Effector memory CD4-positive, alpha-beta T cell (primary cell): ENCODE measurements at places on chromosomes 2 and 18.

- no peaks in the 10 kb centered on the region for H3K36me3 ChIP-seq
- no peak overlapping the region for H3K27ac ChIP-seq
- DNase-seq, result no peak
- H3K27me3 ChIP-seq, result no peaks in the 10 kb centered on the region
- no peak overlapping the region for H3K4me3 ChIP-seq
Measured at GRCh38 chr2:230231251-230231650, 5.7 kb downstream of the SP140 start.

- H3K27ac ChIP-seq, result no peak overlapping the region
- H3K4me1 ChIP-seq, result no peaks in the 10 kb centered on the region
- H3K36me3 ChIP-seq, result no peaks in the 10 kb centered on the region
- H3K27me3 ChIP-seq, result no peaks in the 10 kb centered on the region
- no peak for DNase-seq
- no peak overlapping the region for H3K4me3 ChIP-seq
Measured at GRCh38 chr2:237524631-237525030, 37.6 kb downstream of the MLPH start.

DNA sequence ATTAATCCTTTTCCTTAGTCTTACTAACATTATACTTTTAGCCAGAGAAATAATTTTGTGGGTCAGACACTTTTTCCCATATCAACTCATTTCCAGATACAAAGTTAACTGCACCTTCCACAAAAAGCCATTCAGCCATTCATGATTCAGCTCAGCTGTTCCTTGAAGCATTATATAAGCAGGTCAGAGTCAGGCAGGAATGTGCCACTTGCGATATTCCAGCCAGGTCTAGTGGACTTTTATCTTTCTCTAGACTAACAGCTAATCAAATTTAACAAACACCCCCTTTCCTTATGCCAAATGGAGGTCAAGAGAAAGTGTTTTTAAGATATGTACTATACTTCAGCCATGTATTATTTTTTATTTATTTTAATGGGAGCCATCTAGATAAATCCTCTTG, 75.6 kb upstream of the EPB41L3 start:
- no peaks in the 10 kb centered on the region for H3K4me1 ChIP-seq
- H3K27ac ChIP-seq, result no peak overlapping the region
- H3K36me3 ChIP-seq, result no peaks in the 10 kb centered on the region
- no peak overlapping the region for H3K4me3 ChIP-seq
- no peaks in the 10 kb centered on the region for H3K27me3 ChIP-seq

GRCh38 chr2:10433947-10434885, 13.9 kb downstream of the ODC1 start:
- peaks cover 13% of the 10 kb centered on the region for H3K4me1 ChIP-seq
- no peaks in the 10 kb centered on the region for H3K27me3 ChIP-seq
- no peak overlapping the region for H3K27ac ChIP-seq
- H3K4me3 ChIP-seq, result no peak overlapping the region
- no peak for DNase-seq

DNA sequence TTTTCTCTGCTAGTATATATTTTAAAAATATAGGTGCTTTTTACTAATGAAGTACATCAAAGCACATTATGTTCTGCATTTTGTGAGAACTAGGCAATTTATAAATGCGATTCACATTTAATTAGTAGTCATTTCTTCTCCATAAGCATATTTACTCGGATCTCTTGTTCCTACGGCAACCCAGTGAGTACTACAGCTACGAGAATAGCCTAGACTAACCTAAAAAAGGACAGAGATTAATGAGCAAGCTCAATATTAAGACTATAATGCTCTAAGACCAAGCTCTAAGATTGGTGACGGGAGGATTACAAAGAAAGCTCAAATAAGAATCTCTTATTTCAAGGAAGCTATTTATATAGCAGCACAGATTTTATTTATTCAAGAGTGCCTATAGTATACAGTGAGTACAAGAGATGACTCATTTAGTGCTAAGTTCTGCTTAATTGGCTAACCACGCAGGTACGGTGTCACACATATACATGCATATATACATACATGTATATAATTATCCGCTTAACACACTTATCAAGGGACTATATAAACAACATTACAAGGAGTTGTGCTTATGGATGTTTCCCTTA, 364.7 kb downstream of the GPD2 start:
- no peak overlapping the region for H3K27ac ChIP-seq
- no peaks in the 10 kb centered on the region for H3K4me1 ChIP-seq
- no peaks in the 10 kb centered on the region for H3K36me3 ChIP-seq

GRCh38 chr2:155372969-155373368, 674.5 kb downstream of the KCNJ3 start:
- no peak for DNase-seq
- no peaks in the 10 kb centered on the region for H3K27me3 ChIP-seq
- H3K27ac ChIP-seq, result no peak overlapping the region
- no peaks in the 10 kb centered on the region for H3K4me1 ChIP-seq
- H3K36me3 ChIP-seq, result no peaks in the 10 kb centered on the region
- H3K4me3 ChIP-seq, result no peak overlapping the region

- H3K4me3 ChIP-seq, result no peak overlapping the region
- H3K27ac ChIP-seq, result no peak overlapping the region
- no peak for DNase-seq
- no peaks in the 10 kb centered on the region for H3K4me1 ChIP-seq
Measured at GRCh38 chr2:63661076-63661475, 72.3 kb downstream of the MDH1 start.

GRCh38 chr2:20663196-20664070, 3.5 kb upstream of the GDF7 start:
- peaks cover 25% of the 10 kb centered on the region for H3K4me1 ChIP-seq
- DNase-seq, result no peak
- peaks cover 52% of the 10 kb centered on the region for H3K27me3 ChIP-seq
- H3K36me3 ChIP-seq, result no peaks in the 10 kb centered on the region
- H3K4me3 ChIP-seq, result no peak overlapping the region
- no peak overlapping the region for H3K27ac ChIP-seq

- H3K27ac ChIP-seq, result peak overlapping the region; percentile 33
- DNase-seq, result peak; percentile 6
- peak overlapping the region; percentile 59 for H3K4me3 ChIP-seq
- H3K4me1 ChIP-seq, result peaks cover 13% of the 10 kb centered on the region
- no peaks in the 10 kb centered on the region for H3K36me3 ChIP-seq
Measured at GRCh38 chr2:202034249-202035088, 814 bp downstream of the FZD7 start.

DNA sequence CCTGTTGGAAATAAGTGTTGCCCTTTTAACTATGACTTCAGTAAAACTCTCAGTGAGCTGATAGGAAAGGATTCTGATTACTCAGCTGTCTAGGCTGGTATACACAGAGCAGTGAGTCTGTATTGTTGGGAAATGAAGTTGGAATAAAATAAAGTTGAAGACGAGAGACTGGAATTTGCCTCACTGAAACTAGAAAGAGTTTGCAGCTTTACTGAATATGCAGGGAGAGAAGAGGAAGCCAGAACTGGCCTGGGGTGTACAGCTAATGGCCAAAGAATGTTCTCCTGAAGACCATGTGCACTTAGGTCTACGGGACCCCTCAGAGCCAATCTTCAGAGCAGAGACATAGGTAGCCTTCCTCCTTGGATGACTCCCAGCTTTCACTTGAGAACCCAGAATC, 26.5 kb downstream of the EIF4E2 start:
- H3K27ac ChIP-seq, result no peak overlapping the region
- H3K4me1 ChIP-seq, result no peaks in the 10 kb centered on the region
- no peaks in the 10 kb centered on the region for H3K27me3 ChIP-seq
- H3K36me3 ChIP-seq, result peaks cover 59% of the 10 kb centered on the region
- H3K4me3 ChIP-seq, result no peak overlapping the region
- DNase-seq, result no peak

DNA sequence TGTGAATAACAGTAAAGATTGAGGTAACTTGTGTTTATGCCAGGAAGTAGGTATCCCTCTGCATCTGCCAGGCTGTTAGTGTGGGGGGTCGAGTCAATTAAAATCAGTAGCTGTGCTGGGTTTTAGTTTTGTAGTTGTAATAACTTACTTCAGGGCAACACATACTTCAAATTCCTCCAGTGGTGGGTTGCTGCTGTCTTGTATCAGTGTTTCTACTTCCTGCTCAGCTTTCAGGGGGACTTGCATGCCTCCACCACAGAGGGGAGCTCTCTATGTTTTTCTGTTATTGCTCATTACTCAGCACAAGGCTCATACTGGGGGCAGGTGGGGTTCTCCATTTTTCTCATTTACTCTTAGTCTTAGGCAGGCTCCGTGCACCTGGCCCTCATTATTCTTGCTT, 136.8 kb downstream of the CAPN13 start:
- no peak for DNase-seq
- no peak overlapping the region for H3K27ac ChIP-seq
- no peaks in the 10 kb centered on the region for H3K27me3 ChIP-seq
- H3K4me1 ChIP-seq, result no peaks in the 10 kb centered on the region
- no peaks in the 10 kb centered on the region for H3K36me3 ChIP-seq
- no peak overlapping the region for H3K4me3 ChIP-seq

GRCh38 chr18:5444847-5445246, 99.0 kb downstream of the EPB41L3 start:
- H3K36me3 ChIP-seq, result no peaks in the 10 kb centered on the region
- no peak for DNase-seq
- H3K4me3 ChIP-seq, result no peak overlapping the region
- no peak overlapping the region for H3K27ac ChIP-seq
- no peaks in the 10 kb centered on the region for H3K4me1 ChIP-seq

DNA sequence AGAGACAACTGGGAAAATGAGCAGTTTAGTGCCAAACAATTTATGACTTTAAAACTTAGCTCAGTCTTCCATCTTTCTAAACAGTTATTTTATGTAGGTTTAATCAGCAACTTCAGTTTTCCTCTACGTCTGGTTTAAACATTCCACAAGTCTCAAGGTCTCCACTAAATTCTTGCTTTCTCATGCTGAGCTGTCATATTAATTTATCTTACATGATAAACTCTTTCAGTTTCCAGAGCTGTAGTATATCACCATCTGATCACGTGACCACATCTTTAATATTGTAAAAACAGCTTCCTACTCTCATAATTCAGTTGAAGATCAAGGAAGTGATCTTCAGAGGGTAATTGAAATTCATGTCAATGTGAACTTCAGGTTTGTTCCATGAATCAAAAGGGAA, 158.6 kb downstream of the ZNF804A start:
- H3K4me3 ChIP-seq, result no peak overlapping the region
- H3K36me3 ChIP-seq, result no peaks in the 10 kb centered on the region
- no peak overlapping the region for H3K27ac ChIP-seq
- H3K4me1 ChIP-seq, result no peaks in the 10 kb centered on the region

GRCh38 chr18:7830468-7830867, 263.4 kb downstream of the PTPRM start:
- H3K36me3 ChIP-seq, result no peaks in the 10 kb centered on the region
- no peaks in the 10 kb centered on the region for H3K4me1 ChIP-seq

DNA sequence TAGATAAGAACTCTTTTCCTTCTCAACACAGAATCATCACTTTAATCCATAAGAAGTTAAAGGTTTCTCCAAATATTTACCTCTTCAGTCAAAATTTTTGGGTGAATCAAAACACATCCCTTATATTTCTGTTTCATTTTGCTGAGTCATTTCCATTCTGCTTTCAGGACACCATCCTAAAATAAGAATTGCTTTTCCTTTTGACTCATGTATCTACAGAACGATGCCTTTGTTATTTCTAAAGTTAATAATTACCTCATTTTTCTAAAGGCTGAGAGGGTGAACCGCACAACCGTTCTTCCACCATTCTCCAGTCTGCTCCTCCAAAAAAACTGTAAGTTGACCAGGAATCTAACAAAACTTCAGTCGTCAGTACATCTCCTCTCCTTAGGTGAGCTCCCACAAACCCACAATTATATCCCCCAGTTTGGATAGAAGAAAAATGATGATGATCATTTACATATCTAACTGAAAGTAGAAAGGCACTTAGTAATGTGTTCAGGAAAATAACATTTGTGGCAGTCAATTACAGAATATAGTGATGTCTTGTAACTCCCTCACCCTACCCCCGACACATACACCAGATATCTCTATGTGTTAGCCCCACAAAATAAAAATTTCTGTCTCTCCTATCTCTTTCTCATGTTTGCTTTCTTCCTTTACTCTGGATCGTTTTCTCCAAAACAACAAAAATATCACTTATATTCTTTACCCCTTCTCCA, 162.5 kb downstream of the RAD51AP2 start:
- no peaks in the 10 kb centered on the region for H3K36me3 ChIP-seq
- no peak for DNase-seq
- H3K27ac ChIP-seq, result no peak overlapping the region

GRCh38 chr2:26558271-26559043, 80.5 kb upstream of the OTOF start:
- DNase-seq, result no peak
- H3K4me3 ChIP-seq, result no peak overlapping the region
- no peaks in the 10 kb centered on the region for H3K36me3 ChIP-seq
- no peak overlapping the region for H3K27ac ChIP-seq

- DNase-seq, result no peak
- no peak overlapping the region for H3K4me3 ChIP-seq
- peaks cover 30% of the 10 kb centered on the region for H3K36me3 ChIP-seq
- H3K27me3 ChIP-seq, result no peaks in the 10 kb centered on the region
Measured at GRCh38 chr2:237732790-237733381, 65.7 kb upstream of the RBM44 start.

DNA sequence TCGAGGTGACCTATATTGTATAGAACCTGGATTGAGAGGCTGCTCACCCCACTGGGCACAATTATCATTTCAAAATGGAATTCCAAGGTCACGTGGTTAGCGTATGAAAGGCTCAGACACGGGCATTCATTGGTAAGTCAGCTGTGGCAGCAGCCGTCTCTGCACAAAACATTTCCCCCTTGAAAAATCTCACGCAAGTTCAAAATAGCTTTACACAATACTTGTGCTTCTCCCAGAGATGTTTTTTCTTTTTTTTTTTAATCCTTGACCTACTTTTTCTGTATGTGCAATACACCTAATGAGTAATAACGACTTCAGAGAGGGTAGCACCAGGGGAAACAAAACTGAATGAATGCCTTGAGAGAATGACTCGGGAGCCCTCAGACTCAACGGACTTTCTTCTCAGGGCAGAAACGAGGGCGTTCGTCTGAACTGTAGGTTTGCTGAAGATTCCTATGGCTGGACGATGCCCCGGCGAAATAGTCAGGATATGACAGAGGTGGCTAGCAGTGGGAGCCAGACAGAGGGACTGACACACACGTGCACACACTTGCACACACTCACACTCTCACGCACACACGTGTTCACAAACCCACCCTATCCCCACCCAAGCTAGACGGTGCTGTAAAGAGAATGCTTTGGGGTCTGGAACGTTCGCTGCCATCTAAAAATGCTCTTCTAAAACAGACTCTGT, 77.8 kb downstream of the PDCL3 start:
- no peaks in the 10 kb centered on the region for H3K36me3 ChIP-seq
- H3K4me1 ChIP-seq, result peaks cover 26% of the 10 kb centered on the region
- H3K4me3 ChIP-seq, result no peak overlapping the region
- H3K27ac ChIP-seq, result no peak overlapping the region
- no peaks in the 10 kb centered on the region for H3K27me3 ChIP-seq
